Activated T-helper 17 cell treated with anti-CD3 and anti-CD28 coated beads, Interleukin-2, amount 50 U/mL, for 72 hours (primary cell): ENCODE measurements at places on chromosomes 2 and 18. TPM values are rescaled to one million over a fixed set of nuclear protein-coding genes. Genes with fewer than 3 reads are reported as not detected.

DNA sequence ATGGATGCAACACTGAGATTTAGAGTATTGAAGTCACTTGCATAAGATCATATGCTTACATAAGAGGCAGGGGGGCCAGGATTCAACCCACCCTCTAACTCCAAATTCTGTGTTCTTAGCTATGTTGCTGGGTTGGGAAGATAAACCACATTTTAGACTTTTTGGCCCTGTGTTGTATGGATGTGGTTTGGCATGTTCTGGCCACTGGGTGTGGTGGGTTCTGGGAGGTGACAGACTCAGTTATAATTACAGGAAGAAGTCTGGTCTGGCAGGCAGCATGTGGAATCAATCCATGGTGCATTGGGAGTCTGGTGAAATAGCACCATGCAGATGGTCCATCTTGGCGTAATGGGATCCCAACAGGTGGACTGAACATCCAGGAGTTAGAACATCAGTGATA is 138.9 kb downstream of the LTBP1 start:
- ATAC-seq = no peak

DNA sequence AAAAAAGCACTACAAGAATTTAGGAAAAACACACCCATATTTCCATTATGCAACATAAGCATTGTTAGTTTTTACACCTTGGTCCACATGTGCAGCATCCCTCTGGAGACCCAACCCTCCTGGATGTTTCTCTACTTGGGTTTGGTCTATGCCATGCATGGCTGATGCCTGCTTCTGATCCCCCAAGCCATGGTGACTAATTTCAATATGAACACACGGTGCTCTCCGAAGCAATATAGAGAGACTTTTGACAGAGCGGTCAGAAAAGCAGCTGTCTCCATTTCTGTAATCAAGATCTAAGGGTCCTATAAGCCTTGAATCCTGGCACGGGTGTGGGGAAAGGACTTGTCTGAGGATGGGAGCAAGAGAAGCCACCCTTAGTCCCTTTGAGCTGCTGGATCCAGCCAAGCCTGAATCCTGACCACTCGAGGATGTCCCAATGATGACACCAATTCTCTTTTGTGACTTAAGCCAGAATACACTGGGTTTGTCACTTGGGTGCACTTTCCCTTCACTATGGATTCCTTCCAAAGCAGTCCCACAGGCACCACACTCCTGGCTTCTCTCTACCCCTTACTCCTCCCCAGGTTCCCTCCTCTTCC is 91.5 kb downstream of the ACTR2 start:
- peak; percentile 39 for ATAC-seq

DNA sequence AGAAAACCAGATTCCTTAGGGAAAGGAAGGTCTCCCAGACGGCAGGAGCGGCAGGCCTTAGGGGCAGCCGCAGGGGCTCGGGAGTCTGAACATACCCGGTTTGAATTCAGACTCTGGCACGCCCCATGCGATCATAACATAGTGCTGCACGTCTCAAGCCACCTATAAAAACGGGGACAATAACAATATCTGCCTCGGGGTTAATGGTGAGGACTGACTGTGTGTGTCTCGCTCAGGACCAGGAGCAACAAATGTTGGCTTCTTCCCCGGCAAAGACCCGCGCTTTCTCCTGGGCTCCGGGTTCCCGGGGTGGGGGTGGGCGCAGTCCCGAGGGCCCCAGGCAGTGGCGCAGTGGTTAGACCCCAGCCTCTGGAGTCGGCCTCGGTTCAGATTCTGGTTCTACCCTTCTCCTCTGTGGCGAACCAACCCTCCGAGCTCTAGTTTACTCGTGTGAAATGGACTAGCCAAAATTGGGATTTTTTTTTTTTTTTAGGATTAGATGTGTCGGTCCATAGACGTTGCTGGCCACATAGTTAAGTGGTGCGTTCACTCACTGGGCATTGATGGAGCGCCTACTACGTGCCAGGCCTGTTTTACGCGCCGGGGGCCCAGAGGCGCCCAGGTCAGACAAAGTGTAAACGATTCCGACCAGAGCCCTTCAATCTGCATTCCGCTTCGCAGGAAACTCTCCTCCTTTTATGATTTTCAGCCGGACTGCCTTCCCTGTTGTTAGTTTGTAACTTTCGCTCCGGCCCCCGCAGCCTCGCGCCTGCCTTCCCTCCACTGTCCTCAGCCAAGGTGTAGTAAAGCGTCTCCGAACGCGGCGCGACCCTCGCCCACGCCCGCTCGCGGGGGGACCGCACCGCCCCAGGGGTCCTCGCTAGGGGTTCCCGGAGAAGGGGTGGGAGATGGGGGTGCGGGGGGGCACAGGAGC is 820 bp upstream of the SH3BP4 start:
- no peak for ATAC-seq

DNA sequence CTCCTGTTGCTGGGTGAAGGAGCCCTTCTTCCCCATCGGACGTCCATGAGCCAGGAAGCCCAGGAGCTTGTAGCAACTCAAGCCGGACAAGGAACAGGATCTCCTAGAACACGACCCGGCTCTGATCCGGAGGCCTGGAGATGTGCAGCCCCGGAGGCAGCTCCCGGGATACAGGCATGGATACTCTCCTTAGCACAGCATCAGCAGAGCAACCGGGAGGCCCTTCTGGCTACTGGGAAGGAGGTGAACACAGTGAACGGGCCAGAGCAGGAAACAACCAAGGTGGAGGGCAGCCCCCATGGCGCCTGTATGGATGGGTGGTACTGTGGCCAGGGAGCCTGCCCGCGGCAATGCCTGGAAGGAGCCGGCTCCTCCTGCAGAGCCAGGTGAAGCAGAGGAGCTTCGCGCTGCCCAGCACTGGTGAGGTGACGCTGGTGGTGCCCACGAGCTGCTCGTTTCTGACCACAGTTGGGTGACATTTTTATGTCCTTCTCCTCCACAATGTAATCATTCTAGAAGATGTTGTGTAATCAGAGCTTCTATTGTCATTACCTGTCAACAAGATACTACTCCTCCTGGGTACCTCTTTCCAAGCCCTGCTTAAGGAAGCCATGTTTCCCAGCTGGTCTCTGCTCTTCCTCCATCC is 94.3 kb downstream of the TWIST2 start:
- no peak for ATAC-seq

GRCh38 chr2:4391013-4391412 is 687.6 kb downstream of the DCDC2C start:
- ATAC-seq = no peak

GRCh38 chr2:124063596-124063995 is 38.5 kb downstream of the CNTNAP5 start:
- no peak for ATAC-seq

DNA sequence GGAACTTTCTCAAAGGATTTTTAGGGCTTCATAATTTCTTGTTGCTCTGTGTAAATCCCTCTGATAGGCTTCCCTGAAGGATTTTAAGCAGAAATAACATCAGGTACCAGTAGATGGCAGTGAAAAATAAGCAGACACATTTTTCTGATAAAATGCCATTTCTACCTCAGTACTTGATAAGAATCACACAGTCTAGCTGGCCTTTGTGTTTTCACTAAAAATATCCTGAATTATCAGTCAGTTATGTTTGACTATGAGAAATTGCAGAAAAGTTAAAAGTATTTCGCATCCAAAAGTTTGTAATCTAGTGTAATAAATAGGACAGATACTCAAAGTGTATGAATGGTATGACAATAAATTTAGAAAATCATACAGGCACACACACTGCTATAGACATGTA is 68.7 kb downstream of the DNAJC10 start:
- ATAC-seq = no peak

Gene MARCO
- not detected for total RNA-seq
